MM.1S (cell line): ENCODE measurements at places on chromosomes 5 and 9.

- no peak for DNase-seq
Observed at GRCh38 chr5:180207593-180207992, 1.4 kb downstream of the RASGEF1C start.

- no peak for DNase-seq
Observed at GRCh38 chr5:132114150-132115121, 40.8 kb downstream of the CSF2 start.

DNA sequence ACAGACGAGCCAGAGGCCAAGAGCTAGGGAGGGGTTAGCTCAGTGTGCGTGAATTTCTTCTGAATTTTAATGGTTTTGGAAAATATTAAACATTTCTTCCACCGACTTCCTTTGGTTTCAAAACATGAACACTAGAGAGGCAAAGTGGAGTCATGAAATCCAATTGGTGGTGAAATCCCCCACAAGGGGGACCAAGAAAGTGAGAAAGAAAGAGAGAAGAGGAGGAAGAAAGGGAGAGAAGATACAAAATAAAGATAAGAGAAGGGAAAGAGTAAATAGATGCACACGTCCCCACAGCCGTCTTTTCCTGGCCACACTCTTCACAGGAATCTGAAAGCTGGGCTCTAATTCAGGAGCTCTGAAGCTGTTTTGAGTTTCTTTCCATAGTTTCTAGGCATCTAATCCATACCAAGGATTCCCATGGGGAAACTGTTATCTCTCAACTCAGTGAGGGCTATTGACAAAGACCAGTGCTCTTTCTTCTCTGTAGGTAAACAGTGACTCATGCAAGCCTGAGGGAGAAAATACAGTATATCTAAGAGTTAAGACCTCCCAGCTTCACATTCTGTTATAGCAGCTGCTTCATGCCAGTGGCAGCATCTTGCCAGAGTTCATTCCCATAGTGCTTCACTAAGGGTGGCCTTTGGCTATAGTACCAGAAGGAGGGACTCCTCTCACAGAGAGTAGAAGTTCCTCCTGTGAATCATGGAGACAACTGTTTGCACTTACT lies 115.8 kb upstream of the LIFR start:
- no peak for DNase-seq

DNA sequence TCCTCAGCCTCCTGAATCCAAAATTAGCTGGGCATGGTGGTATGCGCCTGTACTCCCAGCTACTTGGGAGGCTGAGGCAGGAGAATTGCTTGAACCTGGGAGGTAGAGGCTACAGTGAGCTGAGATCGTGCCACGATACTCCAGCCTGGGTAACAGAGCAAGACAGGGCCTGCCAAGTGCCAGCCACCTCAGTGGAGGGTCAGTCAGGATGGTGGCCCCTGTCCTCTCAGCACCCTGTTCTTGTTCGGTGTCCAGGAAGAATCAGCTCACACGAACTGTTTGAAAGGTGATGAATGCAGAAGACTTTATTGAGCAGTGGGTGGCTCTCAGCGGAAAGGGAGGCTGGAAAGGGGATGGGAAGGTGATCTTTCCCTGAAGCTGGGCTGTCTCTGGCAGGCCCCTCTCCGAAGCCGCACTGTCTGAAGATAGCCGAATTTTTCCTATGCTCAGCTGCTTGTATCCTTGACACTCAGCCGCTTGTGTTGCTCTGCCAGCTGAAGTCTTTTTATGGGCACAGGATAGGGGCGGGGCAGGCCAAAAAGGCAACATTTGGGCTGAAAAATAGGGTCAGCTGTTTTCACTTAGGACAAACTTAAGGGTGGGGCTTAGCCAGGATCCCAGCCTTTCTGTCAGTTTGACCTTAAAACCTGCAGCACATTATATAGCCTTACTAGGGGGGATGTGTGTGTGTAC lies 50.9 kb downstream of the UBE2R2 start:
- no peak for DNase-seq
